Right renal pelvis (tissue), 4 donors: ENCODE measurements at places on chromosomes 2 and 18.

GRCh38 chr2:152718909-152719645 lies 657 bp downstream of the ARL6IP6 start:
- no peak for DNase-seq

GRCh38 chr2:148048475-148049221 lies 27.8 kb downstream of the MBD5 start:
- no peak for DNase-seq

DNA sequence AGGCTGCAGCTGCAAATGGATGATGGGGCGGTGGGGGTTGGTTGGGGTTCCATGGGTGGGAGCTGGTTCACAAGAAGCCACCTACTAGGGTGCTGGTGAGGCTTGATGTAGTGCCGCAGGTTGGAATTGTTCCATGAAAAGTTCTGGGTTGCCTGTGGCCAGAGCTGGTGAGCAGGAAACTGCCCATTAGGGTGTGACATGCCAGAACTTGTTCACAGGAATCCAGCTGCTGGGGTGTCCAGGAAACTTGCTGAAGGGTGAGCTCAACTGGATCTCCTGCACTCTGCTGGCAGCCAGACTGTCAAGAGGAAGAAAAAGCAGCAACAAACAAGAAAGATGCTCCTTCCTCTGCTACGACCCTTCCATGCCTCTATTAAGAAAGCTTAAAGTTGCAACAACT lies 48.8 kb downstream of the MAP3K20 start:
- DNase-seq: no peak

DNA sequence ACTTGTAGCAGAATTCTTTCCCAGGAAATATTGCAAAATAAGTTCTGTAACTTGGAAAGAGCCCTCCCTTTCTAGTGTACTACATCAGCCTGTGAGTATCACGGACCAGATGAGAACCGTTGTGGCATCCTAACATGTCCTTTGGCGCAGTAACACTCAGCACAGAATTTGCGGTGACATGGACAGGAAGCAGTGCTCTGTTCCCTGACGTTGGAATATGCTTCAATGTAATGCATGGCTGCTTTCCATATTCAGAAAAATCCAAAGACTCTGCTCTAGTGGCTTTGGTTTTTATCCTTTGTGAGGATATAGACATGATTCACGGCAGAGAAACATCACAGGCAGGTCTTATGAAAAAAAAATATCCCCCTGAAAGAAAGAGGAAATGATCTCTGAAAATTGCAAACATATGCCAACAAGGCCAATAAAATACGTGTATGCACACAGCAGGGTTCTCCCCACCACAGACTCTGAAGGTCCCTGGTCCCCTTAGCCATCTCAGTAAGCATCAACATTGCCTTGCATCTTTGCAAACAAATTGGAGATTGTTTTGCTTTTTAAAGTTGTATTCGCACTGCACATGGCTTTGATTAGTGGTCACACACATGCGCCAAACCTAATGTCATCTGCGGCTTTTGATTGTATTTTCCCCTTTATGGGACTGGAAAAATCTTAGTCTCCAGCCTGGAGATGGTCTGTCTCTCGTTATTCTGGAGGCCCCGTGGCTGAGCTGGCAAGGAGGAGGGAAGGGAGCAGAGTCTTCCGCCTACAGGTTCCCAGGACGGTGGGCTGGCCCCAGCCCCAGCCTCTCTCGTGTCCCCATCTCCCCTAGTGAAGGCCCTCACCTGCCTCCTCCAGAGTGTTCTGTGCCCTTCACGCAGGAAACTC lies 122.9 kb downstream of the COPS8 start:
- DNase-seq: no peak

GRCh38 chr2:86232910-86233309 lies 33.7 kb downstream of the MRPL35 start:
- no peak for DNase-seq

DNA sequence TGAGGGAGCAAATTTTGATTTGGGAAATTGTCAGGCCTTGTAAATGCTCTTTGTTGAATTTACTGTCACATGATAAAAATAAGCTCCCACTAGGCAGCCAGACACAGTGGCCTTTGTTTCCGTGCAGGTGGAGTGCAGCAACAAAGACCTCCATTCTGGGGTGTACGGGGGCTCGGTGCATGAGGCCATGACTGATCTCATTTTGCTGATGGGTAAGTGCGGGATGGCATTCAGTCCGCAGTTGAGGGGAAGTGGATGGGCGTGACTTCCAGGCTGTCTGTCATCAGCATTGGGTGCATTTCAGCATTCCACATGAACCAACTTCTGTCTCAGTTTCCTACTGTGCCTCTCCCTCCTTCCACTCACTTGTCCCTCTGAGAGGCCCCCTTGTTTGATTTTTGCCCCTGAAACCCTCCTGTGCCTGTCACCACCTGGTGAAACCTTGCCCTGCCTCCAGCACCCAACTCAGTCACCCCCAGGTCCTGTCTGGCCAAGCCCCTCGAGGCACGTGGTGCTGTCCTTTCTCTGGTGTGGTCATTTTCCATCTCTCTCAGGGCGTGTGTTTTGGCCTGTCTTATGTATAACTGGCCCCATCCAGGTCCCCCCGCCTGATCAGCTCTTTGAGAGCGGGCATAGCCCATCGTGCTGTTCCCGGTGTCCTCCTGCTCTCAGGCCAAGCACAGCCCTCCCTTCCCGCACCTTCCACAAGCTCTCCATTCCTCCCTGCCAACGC lies 16.3 kb downstream of the CNDP2 start:
- no peak for DNase-seq

DNA sequence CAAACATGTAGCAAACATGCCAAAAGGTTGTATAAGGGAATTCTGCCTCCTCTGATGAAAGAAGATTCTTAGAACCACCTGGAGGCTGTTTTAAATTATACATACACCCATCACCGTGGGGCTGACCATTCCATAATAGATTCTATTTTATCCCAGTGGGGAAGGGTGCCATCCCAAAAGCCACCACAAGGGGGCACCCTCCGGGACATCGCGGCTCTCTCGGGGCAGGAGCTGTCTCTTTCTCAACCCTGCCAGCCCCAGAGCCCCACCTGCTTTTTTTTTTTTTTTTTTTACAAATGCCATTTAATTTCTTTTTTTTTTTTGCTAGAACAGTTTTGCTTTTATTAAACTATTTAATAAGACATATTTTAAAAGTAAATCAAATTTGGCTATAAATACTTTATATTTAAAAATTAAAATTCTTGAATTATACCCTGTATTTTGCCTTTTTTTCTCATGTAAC lies 8.6 kb upstream of the MTCL1 start:
- no peak for DNase-seq

DNA sequence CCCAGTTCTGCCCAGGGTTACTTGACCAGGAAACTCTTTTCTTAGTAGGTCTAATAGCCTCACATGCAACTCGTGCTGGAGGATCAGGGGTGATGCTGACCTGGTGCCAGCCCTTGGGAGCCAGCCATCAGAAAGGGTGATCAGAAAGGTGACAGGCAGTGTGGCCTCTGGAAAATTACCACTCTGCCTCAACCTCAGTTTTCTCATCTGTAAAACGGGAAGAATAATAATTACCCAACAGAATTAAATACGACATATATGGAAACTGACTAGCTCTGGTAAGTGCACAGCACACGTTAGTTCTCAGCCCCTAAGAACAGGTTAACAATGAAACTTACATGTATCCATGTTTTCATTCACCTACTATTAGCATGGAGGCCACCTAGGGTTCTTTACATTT lies 157.6 kb downstream of the EN1 start:
- DNase-seq: no peak

DNA sequence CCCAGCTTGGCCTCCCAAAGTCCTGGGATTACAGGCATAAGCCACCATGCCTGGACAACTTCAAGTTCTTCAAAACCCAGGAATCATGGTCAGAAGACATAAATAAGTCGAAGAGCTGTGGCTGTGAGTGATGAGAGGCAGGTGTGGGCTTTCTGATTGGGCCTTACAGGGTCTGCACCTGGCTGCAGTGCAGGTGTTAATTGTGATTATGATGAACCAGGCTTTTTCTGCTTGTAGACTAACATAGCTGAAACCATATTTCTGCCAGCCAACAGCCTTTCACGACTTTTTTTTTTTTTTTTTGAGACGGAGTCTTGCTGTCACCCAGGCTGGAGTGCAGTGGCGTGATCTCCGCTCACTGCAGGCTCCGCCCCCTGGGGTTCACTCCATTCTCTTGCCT lies 14.9 kb upstream of the DTNB start:
- no peak for DNase-seq

DNA sequence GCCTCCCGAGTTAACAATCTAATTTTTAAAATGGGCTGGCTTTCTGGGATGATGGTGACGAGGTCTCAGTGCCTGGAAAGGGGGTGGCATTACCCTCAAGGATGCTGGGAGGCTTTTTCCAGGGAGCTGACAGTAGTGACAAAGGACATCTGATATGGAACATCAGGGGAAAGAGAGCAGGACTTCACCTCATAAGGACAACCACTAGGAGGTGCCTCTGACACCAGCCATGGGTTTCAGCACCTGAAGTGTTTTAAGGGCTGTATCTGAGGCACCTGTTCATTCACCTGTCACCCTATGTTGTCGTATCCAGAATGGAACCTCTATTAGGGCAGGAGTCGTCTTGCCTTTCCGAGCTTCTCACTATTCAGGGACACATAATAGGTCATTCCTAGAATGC lies 10.8 kb downstream of the IL36B start:
- no peak for DNase-seq

GRCh38 chr2:30714811-30715709 lies 92.2 kb downstream of the CAPN13 start:
- no peak for DNase-seq

DNA sequence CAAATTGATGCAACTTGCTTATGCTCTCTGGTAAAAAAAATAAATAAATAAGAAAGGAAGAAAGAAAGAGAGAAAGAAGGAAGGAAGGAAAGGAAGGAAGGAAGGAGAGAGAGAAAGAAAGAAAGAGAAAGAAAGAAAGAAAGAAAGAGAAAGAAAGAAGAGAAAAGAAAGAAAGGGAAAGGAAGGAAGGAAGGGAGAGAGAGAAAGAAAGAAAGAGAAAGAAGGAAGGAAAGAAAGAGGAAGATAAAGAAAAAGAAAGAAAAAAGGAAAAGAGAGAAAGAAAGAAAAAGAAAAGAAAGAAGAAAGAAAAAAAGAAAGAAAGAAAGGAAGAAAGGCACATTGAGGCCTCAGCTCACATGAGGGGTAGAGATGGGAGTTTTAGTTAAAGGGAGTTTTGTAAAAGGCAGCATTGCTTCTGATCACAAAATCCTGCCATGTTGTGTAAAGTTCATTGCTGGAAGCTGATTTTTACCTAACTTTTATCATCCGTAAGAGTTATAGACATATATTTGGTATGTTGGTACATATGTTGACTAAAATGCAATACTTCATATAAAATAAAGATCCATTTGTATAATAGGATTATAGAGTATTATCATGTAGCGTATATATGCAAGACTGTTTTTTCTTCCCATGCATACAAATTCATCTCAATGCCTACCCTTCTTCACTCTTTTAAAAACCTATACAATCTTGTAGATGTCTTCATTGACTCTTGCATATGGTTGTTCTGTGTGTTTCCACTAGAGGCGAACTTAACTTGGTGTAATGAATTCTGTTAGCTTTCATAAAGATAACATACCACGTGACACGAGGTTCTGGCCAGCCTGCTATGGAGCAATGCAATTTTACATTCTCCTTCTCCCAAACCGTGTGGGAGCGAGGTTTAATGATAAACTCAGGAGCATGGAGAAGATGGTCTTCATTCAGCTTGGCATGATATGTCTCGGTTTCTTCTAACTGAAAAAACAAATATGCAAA lies 32.8 kb downstream of the MYOM1 start:
- DNase-seq: no peak

GRCh38 chr2:217741381-217741955 lies 261.3 kb downstream of the TNS1 start:
- DNase-seq: no peak

GRCh38 chr2:74052732-74053710 lies 68.3 kb downstream of the TET3 start:
- no peak for DNase-seq

DNA sequence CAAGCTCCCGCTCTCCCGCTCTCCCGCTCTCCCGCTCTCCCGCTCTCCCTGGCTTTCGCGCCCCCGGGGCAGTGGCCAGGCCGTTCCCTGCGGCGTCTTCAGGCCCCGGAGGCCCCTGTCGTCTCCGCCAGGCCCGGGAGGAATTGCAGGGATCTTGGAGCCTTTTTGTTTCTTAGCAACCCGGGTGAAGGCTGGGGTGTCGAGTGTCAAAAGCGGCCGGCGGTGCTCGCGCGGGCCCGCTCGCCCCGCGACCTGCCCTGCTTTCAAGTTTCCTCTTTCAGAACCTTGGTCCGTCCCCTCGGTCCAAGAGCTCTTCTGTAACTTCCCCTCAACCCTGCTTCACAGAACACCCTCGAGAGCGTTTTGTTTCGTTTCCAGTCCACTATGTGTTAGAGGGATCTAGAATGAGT lies 1.4 kb downstream of the RNF138 start:
- peak; percentile 53 for DNase-seq

DNA sequence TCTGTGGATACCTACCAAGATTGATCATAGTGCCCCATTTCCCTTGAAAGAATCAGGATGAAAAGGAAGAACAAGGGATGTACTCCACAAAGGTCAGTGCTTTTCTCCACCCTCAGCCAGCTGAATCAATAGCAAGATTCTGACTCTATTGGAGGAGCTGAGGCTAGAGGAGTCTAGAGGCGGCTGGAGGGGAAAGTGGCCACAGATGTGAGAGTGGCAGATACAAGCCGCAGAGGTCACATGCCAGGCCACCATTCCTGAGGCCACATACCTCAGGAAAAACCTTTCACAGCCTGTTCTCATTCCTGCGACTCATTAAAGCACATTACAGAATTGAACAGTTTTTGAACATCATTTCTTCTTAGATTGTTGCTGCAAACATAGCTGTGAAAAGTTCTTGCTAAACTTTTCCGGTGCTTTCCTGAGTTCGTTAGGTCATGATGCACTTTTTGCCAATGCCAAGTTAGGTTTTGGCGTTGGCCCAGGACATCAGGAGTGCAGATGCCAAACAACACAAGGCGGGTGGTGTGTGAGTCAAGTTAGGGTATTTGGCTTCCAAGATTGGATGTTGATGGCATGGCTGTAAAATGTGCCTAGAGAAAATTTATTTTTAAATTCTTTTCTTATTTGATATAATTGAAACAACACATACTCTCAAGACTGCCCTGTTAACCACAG lies 160.7 kb upstream of the SP5 start:
- DNase-seq: no peak

GRCh38 chr2:221330436-221330835 lies 241.7 kb downstream of the EPHA4 start:
- DNase-seq: no peak

GRCh38 chr18:13439461-13439860 lies 220.9 kb downstream of the LDLRAD4 start:
- no peak for DNase-seq

DNA sequence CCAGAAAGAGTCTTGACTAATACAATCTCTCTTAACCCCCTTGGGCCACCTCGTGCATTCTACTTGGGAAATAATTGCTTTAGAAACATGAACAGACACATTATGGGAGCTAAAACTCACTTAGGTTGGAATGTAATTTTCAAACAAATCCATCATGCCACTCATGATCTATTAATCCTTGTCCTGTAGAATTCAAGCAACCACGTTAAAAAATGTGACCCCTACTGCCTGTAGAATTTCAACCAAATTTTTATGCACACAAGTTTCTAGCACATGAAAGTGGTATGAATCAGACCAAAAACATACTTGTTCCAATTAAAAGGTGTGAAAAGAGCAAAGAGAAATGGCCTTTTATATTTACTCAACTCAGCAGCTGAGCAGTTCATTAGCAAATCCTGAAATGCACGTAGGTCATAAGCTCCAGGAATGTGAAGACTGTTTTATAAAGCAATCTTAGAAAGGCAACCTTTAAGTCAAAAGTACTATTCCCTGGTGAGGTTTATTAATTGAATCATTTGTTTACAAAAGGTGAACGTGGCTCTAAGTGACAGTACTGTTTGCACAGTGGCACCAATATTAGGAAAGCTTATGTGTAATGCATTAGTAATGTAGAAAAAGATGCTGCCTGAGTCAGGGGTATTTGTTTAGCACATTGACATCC lies 459.4 kb upstream of the UBE2E3 start:
- no peak for DNase-seq
